ENCODE measurements at places on chromosomes 3 and 15.

DNA sequence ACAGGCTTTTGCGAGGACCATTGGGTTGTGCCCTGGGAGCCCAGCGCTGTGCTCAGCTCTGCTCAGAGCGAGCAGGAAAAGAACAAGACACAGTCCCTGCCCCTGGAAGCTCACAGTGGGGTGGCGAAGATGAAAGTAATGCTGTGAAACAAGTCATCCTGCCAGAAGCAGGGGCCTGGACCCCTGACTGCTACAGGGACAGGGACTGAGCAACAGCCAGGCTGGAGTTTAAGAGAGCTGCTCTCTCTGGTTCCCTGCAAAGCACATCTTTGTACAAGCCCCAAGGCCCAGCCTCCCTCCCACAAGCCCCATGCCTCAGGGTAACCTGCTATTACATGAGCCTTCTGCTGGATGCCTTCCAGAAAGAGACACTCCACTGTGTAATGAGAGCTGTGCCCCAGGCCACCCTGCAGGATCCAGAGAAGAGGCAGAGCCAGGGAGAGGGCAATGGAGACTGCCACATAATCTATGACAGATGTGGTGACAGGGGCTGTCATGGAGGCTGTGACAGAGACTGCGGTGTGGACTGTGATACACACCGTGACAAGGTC is 7.1 kb upstream of the HCN4 start:
- DNase-seq, result no peak

DNA sequence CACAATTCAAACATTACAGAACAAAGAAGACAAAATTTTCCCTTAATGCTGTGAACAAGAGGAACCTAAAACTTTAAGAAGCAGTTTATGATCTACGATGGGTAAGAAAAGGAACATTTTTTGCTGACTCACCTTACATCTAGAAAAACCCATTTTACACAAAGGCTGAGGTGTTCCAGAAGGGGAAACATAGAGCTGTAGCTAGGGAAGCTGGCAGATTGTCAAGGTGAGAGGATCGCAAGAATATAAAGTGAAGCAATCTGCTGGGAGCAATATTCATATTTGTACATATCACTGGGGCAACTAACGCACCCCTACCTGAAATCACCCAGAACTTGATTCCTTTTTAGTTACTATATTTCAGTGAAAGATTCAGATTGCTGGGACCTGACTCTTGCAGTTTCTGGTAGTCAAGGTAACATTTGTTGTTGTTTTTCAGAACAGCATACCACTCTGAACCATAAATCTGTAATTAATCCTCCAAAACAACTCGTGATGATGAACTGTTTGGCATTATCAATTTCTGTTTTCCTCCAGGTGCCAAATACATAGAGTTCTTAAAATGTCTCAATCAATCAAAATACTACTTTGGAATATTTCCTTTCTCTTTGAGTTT is 184.1 kb upstream of the LRRC3B start:
- no peak for DNase-seq

DNA sequence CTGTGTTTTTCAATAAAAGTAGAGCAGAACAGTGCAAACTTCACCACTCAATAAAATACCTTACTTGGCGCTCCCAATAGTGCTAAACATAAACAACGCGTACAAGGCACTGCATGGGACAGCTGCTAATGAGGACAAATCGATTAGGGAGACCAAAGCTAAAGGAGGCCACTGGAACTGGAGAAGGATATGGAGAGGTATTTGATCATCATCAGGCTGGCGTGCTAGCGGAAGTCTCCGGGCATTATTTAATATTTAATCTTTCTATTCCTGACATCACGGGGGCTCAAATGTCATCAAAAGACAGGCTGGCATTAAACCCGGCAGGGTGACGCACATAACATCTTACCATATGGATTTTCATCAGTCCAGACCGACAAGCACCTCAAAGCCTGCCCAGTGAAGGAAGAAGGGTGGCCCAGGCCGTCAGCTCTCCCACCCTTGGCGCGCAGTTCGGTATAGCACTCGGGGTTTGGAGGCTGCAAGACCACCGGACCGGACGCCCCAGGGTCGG is 604 bp downstream of the CCPG1 start:
- DNase-seq, result no peak

- no peak for DNase-seq
Measured at GRCh38 chr3:42844412-42844713, 31.3 kb downstream of the CYP8B1 start.

GRCh38 chr15:56754772-56755370 is 21.6 kb upstream of the ZNF280D start:
- no peak for DNase-seq

DNA sequence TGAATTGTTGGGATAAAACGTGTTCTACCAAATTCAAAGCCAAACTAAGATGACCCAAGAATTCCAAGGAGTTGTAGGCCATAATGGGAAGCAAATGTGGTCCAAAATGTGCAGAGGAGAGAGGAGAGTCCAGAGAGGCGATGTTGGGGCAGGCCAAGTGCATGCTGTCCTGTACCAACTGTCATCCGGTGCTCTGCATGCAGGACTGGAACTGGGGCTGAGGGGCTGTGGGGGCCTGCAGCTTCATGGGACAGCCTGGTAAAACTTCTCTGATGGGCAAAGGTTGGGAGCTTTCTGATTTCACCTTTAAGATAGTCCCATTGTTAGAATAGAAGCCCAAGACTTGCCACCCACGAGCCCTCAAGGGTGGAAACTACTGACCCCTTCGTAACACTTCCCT is 831.4 kb downstream of the AGBL1 start:
- DNase-seq, result no peak

- peak; percentile 52 for DNase-seq
Measured at GRCh38 chr15:50262533-50262932, 3.0 kb downstream of the HDC start.

DNA sequence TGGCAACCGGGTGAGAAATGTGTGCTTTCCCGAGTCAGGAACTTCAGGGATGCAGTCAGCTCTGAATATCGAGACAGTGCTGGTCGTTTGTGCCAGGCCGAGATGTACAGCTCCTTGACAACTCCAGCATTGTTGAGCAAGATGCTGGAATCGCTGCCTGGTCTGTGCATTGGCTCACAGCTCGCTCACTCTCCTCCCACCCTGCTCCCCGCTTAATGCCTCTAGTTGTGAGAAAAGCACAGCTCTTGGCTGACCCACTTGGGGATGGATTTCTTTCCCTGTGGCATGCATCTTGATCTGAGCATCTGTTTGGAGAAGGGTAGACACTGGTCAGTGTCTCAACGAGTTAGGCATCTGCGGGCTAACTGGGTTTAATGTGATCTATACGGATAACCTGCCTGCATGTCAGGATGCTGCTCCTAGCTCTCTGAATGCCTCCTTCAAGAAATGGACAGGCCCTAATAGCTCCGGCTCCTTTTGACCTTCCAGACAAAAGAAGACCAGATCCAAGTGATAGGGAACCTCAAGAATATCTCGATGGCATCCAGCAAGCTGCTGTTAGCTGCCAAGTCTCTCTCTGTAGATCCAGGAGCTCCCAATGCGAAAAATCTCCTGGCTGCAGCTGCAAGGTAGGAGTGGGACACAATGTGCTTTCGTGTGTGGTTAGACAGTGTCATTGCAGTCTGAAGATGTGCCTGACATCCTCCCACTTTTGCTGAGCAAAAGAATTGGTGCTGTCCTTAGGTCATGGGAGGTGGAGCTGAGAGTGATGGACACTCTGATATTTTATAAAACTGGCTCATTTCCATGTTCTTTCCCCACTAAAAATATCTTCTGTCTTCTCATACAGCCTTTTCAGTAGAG is 302.2 kb upstream of the TPM1 start:
- no peak for DNase-seq

DNA sequence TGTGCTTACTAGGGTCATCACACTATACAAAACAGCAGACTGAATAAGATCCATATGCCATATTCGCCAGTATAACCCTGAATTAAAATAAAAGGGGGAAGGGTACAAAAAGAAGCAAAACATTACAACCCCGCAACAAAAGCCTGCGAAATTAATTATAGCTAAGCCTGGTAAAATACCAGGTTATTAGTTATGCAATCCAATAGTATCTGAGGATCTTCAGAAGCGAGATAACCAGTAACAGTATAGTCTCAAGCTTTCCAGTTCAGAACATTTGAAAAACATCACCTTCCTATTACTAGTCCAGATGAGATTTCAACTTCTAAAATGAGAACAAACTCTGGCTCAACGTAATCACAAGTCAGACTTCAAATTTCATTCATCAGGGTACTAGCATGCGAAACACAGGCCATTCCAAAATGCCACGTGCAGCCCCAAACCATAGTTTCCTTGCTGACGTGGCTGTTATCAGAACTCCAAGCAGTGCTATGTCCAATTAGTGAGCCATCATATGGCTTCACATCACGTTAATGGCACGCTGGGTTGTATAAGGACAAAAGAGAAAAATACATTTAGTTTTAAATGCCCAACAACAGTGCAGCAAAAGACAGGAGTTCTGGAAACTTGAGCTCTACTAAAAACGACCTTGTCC is 1.1 kb downstream of the SSR3 start:
- no peak for DNase-seq

GRCh38 chr3:39202094-39202493 is 9.7 kb upstream of the XIRP1 start:
- DNase-seq, result no peak

DNA sequence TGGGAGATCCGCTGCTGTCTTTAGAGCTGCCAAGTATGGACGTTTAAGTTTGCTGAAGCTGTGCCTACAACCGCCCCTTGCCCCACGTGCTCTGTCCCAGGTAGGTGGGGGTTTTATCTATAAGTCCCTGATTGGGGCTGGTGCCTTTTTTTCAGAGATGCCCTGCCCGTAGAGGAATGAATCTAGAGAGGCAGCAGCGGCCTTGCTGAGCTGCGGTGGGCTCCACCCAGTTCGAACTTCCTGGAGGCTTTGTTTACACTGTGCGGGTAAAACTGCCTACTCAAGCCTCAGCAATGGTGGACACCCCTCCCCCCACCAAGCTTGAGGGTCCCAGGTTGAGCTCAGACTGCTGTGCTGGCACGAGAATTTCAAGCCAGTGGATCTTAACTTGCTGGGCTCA is 83.4 kb upstream of the FGF7 start:
- DNase-seq, result no peak

DNA sequence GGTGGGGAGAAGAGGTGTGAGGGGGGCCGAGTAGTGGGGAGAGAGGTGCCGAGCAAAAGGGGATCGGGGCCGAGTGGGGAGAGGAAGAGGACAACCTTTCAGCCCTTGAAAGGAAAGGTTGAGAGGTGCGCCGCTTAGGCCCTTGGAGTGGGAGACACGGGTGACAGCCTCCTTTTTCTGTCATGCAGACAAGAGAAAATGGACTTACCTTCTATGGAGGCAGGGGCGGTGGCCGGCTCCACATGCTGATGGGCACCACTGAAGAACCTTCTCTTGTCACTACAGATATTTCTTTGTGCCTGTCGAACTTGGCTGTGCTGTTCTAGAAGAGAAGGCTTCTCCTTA is 421 bp downstream of the KLHL18 start:
- no peak for DNase-seq

GRCh38 chr3:47323431-47324277 is 40.9 kb downstream of the KLHL18 start:
- no peak for DNase-seq

- no peak for DNase-seq
Measured at GRCh38 chr3:87614998-87615397, 338.6 kb upstream of the POU1F1 start.

DNA sequence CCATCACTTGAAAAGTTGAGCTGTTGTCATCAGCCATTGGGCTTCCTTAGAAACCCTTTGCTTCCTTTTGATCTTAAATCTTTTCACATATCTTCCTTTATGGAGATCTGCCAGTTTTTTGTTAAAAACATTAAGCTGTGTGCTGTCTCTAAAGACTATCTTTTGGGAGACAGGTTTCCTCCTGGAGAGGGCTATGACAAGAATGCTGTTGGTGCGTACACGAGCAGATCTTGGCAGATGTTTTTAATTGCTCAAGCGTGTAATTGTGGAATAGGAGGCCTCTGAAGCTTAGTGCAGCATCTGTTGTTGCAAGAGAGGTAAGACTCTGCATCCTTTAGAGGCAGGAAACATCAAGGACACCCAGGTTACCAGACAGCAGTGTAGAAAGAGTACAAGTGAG is 56.8 kb downstream of the PHLDB2 start:
- no peak for DNase-seq

GRCh38 chr3:48022178-48022577 is 6.0 kb upstream of the MAP4 start:
- no peak for DNase-seq

DNA sequence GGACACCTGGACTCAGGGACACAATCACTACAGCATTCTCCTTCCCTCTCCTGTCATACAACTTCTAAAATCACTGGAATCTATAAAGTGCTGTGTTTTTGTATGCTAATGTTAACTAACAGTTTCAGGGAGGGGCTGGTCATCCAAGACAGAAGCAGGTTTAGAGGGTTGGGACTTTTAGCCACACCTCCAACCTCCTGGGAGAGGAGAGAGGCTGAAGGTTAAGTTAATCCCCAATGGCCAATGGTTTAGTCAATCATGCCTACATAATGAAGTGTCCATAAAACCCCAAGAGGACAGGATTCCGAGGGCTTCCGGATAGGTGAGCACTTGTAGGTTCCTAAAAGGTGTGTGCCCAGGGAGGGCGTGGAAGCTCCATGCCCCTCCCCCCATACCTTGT is 219.3 kb upstream of the CTNNB1 start:
- DNase-seq, result no peak

DNA sequence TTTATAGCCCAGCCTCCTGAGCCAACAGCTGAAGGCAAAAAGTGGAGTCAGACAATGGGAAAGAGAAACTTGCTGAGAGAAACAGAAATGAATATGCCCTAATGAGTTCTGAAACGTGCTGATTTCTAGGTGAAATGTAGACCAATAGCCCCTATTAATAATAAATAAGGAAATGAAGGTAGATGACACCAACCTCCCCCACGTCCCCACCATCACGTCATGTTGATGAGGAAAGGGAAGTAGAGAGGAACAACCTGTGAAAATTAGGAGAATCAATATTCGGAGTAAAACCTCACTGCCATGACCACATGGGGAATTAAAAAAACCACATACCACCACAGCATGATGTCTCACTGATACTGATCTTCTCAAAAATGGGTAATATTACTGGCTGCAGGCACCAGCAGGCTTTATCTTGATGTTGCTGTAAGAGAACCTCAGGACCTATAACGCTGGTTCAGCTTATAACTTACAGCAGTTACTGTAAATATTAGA is 64.0 kb downstream of the KAT2B start:
- peak; percentile 30 for DNase-seq

DNA sequence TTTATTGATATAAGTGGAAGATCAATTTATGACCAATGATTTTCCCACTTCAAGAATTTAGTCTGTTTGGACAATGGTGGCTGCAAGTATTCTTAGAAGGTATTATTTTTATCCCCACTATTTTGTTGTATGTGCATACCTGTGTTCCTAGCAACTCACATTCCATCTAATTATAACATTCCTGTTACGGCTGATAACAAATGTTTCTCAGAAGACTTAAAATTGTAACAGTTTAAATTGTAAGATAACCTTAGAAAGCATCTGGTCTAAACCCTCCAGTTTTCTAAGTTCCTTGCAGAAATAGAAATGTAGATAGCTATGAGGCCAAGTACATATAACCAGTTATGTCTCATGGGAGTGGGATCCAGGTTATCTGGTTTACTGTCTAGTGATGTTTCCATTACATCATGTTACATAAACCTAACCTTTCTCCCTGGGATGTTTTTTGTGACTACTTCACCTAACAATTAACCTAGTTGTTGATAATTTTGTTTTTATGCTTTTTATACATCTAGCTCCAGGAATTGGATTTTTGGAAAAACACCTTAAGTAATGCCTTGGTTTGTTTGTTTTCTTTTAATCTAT is 11.1 kb upstream of the MFN1 start:
- no peak for DNase-seq

Data from activated T-cell treated with anti-CD3 and anti-CD28 coated beads for 48 hours (primary cell).